GM12892 (cell line): ENCODE measurements at places on chromosomes 1 and 21.

GRCh38 chr1:7549277-7550161 lies 221.6 kb upstream of the VAMP3 start:
- no peak for DNase-seq

- no peak for DNase-seq
Observed at GRCh38 chr1:244311784-244312532, 139.8 kb downstream of the ADSS2 start.

- no peak for DNase-seq
Observed at GRCh38 chr1:154819628-154820590, 50.2 kb downstream of the KCNN3 start.

DNA sequence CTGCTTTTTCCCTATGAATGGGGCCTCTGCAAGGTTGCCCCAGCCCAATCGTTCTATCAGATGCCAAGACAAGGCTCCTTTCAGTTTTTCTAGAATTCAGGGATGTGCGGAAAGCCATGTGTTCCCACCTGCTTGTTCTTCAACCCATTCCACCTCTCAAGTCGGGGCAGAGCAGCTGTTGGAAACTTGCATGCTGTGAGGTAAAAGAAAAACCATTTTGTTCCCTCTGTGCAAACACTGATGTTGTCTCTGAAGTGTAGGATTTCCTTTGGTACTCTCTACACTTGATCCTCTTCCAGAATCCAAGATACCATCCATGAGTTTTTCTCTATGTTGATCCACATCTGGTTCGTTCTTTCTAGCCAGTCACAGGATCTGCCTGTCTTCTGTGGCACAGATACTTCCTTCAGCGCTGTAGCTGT lies 7.3 kb downstream of the IER5 start:
- DNase-seq, result no peak

GRCh38 chr1:25045480-25046193 lies 115.6 kb upstream of the RUNX3 start:
- DNase-seq, result no peak

DNA sequence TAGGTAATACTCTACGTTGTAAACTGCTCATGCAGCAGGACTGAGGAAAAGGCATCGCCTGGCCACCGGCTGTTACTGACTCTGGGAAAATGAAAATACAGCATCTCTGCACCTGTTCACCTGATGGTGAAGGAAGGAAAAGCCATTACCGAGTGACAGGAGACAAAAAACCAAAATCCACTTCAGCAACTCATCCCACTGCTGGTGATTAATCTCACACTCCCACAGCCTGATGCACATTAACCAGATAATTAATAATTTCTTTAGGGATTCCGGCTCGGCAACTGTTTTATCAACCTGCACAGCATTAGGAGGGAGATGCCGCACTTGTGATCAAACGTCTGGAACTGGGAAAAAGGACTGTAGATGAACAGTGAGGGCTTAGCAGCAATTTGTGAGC lies 183.9 kb upstream of the ESRRG start:
- DNase-seq, result no peak

DNA sequence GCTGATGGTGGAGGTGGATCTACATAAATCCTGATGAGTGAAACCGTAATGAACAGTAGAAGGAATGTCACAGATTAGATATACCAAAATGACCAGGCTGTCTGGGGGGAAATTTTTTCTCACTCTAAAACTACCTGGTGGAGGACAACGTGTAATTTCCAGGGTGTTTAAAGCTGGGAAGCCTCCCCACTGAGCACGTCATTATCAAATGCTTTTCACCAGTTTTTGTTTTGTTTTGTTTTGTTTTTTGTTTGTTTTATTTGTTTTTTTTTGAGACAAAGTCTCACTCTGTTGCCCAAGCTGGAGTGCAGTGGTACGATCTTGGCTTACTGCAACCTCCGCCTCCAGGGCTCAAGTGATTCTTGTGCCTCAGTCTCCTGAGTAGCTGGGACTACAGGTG lies 11.6 kb downstream of the AGPAT3 start:
- DNase-seq, result no peak

- no peak for DNase-seq
Observed at GRCh38 chr1:208209896-208210589, 34.1 kb downstream of the PLXNA2 start.

DNA sequence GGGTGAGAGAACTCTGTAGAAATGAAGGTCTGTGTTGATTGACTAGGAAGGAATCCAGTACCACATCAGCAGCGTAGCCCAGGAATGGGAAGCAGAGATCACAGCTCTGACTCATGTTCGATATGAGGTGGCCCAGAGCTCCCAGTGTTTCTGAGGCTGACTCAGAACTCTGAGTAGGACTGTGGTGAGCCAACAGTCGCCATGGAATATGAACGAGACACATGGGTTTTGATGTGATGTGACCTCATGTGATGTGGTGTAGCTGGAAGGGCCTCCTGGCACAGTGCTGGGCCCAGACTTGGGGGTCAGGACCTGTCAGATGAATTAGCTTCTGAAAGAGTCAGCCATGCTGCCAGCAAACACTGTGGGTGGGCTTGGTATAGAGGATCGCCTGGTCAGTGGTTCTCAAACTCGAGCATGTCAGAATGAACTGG lies 237.0 kb downstream of the MRPL39 start:
- no peak for DNase-seq

DNA sequence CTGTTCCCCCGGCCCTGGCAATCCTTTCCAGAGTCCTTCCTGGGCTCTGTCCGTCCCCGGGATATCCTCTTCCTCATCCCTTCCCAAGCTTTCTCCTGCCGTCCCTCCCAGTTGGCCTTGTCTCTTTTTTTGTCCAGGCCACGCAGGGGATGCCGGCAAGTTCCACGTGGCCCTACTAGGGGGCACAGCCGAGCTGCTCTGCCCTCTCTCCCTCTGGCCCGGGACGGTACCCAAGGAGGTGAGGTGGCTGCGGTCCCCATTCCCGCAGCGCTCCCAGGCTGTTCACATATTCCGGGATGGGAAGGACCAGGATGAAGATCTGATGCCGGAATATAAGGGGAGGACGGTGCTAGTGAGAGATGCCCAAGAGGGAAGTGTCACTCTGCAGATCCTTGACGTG lies 13.4 kb upstream of the SVBP start:
- DNase-seq, result no peak

DNA sequence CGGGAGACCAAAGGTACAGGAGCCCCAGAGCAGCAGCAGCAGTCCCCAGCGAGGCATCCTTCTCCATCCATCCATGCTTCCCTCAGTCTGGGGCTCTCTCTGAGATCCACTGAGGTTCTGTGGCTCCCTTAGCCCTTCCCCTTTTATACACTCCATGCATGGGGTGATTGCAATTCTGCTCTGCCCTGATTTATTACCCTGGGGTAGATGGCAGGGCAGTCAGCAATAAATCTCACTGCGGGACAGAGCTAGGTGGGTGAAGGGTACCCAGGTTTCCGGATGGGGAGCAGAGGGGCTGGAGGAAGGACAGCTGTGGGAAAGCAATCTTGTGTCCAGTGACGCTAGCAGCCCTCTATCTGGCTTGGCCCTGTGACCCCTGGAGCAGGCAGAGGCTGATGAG lies at the start of gene REN:
TSS of gene REN (minus strand) at position 119 of the 400 bp plus-strand sequence. CDS start at position 75, 44 bp downstream.
- DNase-seq, result no peak
